WERI-Rb-1 (cell line): ENCODE measurements at places on chromosomes 12 and 14.

- no peak for DNase-seq
Measured at GRCh38 chr12:27554421-27555186, 30.6 kb downstream of the PPFIBP1 start.

DNA sequence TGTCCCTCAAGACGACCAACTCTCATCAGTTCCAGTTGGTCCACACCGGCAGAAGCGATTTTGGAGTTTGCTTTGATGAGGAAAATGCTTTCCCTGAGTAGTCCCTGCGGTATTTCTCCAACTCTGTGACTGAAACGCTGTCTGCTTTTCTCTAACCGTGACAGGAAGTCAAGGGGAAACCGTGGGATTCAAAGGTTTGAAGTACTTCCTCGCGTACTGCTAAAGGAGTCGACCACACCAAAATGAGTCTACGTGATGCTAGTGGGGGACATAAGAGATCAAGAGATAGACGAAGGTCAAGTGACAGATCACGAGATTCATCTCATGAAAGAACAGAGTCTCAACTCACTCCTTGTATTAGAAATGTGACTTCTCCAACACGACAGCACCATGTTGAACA, 28.6 kb downstream of the KRT76 start:
- no peak for DNase-seq

GRCh38 chr14:92520102-92521057, 6.8 kb downstream of the RIN3 start:
- DNase-seq, result no peak

DNA sequence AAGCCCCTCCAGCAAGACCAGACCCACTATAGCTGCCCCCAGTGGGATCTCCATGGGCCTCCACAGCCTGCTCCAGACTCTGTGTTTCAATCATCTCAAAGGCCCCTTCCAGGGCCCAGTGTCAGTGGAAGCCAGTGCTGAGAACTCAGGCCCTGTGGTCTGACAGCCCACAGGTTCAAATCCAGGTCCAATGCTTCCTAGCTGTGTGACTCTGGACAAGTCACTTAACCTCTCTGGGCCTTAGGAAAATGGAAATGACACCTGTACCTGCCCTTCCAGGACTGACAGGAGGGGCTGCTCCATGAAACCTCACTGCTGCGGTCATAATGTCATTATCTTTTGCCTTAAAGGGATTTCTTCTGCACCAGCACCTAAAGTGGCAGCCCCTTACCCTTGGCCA, 101.9 kb downstream of the NCOR2 start:
- DNase-seq, result no peak

DNA sequence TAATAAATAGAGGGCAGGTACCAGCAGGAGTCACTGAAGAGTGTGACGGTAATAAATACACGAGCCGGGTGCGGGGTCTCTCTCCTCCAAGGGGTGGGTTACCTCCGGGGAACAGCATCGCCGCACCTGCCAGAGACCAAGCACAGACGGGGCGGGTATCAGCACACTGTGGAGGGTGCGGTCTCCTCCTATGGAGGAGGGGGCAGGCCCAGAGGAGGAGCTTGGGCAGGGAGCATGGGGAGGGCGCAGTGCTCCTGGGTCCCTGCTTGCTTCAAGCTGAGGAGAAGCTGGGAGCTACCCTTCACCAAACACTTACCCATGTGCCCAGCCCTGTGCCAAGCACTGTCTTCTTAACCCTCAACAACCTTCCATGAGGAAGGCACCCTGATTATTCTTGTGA, 12.8 kb downstream of the PGF start:
- DNase-seq, result no peak

DNA sequence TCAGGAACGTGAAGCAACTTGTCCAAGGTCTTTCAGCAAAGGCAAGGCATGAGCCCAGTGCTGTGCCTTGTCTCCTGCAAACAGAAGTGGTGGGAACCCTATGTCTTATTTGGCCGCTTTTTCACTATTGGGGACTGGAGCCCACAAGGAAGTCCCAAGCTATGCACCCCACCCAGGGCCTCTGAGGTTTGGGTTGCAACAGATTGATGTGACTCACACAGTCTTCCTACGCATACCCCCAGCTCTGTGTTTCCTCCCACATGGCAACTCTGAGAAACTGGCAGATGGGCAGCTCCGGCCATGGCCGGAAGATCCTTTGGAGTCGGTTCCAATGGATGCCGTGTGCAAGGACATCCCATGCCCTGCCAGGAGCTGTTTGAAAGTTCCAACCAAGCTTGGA, 28.3 kb upstream of the CMKLR1 start:
- DNase-seq, result no peak

DNA sequence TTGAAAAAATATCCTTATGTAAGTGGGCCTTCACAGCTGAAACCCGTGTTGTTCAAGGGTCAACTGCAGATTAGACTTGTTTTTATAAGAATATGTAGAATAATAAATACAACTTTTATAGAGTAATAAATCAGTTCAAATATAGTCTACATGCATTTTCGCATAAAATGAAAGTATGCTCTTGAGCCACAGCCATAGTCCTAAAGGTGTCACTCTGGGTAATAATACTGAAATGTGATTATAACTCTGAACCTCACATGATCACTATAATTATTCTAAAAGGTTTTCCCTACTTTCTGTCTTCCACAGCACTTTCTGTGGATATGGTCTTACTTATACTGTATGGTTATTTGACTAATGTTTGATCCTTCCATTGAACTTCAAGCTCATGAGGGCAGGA, 185.8 kb downstream of the SLC6A15 start:
- DNase-seq, result no peak

GRCh38 chr12:31019561-31019960, 54.1 kb upstream of the DDX11 start:
- DNase-seq, result no peak

- no peak for DNase-seq
Measured at GRCh38 chr12:26748412-26748740, 84.6 kb downstream of the ITPR2 start.

DNA sequence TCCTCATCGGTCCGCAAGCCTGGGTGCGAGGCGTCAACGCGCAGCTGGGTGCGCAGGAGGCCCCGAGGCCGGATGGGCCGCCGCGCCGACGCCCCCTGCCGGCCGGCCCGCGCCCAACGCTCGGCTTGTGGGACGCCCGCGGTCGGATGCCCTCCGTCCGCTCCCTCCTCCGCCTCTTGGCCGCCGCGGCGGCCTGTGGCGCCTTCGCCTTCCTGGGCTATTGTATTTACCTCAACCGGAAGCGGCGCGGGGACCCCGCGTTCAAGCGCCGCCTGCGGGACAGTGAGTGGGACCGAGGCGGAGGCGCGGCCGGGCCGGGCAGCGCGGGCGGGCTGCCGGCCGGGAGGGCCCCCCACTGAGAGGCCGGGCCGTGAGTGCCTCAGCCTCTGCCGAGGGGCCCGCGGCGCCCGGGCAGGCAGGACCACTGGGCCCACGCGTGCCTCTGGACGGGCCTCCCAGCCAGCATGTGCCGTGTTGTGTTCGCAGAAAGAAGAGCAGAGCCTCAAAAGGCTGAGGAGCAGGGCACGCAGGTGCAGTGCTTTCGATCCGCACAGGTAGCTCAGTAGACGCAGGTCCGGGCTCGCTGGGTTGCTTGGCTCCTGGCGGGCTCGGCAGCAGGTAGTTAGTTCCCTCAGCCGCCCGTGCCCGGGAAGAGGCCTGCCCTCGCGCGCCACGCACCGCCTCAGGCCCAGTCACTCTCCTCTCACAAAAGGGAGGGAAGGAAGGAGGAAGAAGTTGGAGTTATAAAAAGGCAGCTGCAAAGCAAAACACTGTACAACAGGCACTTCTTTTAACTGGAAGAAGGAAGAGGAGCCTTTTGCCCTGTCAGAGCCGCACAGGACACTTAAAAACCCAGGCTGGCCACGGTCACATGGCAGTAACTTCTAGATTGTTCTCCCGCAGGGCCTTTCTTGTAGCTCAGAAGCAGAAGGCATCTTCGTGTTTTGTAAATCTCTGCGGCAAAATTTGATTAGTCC, at the start of gene TOMM20L:
TSS of gene TOMM20L (plus strand) at position 119 of the 977 bp plus-strand sequence. CDS start at position 147, 28 bp downstream.
- DNase-seq, result peak; percentile 58

DNA sequence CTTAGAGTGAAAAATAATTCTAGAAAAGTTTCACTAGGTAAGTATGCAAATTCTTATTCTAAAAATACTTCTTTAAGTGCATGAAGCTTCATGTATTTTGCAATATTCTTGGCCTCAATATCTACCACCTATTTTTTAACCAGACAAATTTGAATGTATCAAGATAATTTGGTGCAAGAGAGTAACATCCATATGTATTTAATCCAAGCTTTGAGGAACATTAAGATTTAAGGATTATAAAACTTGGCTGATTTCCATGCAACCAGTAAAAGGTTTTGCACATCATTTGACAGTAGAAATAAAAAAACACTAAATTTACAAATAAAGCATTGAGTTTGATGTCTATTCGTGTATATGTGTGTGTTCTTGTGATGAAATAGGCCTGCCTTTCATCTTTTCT, 7.7 kb downstream of the LUM start:
- DNase-seq, result no peak

DNA sequence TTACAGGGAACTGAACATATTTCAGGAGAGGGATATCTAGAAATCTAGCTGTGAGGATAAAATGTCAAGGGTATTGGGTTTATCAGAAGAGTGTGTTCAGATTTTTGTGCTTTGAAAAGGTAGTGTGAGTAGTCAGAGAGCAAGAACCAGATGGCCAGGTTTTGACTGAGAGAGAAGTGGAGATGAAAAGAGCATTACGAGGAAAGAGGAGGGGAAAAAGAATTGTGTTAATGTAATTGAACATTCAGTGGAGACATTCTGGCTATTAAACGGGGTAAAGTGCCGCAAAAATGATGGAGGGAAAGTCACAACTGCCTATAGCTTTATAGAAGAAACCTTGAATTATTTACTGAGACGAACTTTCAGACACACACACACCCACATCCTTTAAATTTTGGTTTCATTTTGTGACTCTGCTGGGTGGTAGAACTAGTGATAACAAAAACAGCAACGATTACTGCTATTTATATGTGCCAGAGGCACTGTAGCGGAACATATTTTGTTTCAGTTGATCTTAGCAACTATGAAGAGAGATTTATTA, 213.6 kb downstream of the ERC1 start:
- no peak for DNase-seq

DNA sequence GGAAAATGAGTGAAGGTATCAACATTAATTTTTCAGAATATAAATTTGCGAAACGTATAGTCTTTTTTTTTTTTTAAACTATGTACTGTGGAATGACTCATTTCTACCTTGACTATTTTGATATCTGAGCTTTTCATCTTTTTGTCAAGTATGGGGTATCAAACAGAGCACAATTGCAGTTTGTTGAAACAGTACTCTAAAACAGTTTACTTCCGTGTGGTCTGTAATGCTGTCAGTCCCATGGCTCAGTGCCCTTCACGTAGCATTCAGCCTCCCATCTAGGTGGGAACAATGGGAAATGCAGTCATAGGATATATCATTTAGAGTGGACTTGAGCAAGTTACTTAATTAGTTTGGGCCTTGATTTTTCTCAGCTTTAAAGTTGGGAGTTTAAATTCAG, 139.5 kb downstream of the ERC1 start:
- no peak for DNase-seq

- peak; percentile 84 for DNase-seq
Measured at GRCh38 chr12:4356041-4356327, 23.5 kb downstream of the FGF23 start.

DNA sequence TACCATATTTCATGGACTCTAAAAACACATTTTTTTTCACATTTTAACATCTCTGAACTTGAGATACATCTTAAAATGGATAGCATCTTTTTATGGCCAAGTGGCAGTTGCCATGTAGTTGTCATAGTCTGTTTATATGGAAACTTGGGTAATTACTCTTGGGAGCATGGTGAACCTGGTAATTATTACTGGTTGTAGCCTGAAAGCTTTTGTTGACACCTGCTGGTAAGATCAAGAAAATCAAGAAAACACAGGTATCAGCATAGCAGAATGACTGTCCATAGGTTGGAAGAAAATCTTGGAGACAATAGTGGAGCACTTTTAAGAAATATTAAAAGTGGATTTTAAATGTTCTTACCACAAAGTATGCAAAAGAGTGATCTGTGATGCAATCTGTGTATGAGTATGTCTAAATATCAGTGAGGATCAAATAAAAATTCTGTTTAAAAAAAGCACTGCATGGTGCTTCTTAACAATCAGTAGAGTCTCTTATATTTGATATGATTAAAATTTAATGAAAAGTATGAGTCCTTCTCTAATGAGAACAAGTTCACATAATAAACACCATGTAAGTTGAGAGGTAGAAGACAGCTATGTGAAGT, 44.2 kb downstream of the TTC8 start:
- DNase-seq, result no peak

DNA sequence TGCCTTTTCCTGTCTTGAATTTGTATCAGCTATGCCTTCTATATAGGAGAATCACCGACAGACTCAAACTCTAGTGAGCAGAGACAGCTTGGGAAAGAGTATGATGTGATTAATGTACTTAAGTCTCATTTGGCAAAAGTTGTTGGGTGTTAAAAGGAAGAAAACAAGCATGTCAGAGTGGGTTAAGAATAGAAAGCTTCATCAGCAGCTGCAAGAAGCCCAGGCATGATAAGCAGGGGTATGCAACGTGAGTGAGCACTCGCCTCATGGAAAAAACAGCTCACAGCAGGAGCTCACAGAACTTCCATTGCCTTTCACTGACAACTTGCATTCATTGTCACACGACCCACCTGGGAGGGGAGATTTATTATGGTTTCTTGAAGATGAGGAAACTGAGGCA, 35.9 kb upstream of the WNK1 start:
- no peak for DNase-seq

- DNase-seq, result peak; percentile 75
Measured at GRCh38 chr14:56131865-56132833, 13.9 kb downstream of the PELI2 start.

GRCh38 chr14:105745433-105746123, 219.2 kb downstream of the TMEM121 start:
- DNase-seq, result no peak
